CD4-positive, CD25-positive, alpha-beta regulatory T cell (primary cell): ENCODE measurements at places on chromosomes 5 and 9. TPM values are rescaled to one million over a fixed set of nuclear protein-coding genes. Genes with fewer than 3 reads are reported as not detected.
A peak's percentile ranks its signal among the peaks of the same experiment; 100 is the strongest.

Gene SPATA31D4
- total RNA-seq, result not detected

GRCh38 chr5:9188956-9189355 is 356.9 kb downstream of the SEMA5A start:
- H3K4me3 ChIP-seq, result no peak overlapping the region
- H3K27me3 ChIP-seq, result no peaks in the 10 kb centered on the region
- H3K36me3 ChIP-seq, result no peaks in the 10 kb centered on the region
- no peak overlapping the region for H3K27ac ChIP-seq

Gene DRD1
- total RNA-seq, result not detected

GRCh38 chr5:136629125-136629792 is 263.9 kb upstream of the TRPC7 start:
- H3K4me3 ChIP-seq, result no peak overlapping the region
- no peaks in the 10 kb centered on the region for H3K27me3 ChIP-seq
- H3K36me3 ChIP-seq, result no peaks in the 10 kb centered on the region
- no peak for DNase-seq

DNA sequence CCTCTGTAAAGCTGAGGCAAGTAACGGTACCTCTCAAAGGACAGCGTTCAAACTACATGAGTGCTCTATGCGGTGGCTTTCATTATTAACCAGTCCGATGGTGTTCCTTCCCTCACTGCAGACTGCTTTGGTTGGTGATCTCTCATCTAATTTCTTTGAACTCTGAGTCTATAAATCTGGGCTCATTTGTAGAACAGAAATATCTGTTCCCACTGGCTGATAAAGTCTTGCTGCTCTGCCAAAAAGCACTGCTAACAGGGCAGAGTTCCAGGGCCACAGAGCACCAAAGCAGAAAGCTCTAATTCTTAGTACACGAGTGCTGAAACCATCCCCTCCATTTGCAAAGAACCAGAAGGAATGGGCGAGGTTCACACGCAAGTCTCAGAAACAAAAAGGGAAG is 81.9 kb downstream of the MED27 start:
- DNase-seq, result no peak
- H3K27ac ChIP-seq, result no peak overlapping the region
- H3K4me1 ChIP-seq, result peaks cover 4% of the 10 kb centered on the region
- no peaks in the 10 kb centered on the region for H3K27me3 ChIP-seq

DNA sequence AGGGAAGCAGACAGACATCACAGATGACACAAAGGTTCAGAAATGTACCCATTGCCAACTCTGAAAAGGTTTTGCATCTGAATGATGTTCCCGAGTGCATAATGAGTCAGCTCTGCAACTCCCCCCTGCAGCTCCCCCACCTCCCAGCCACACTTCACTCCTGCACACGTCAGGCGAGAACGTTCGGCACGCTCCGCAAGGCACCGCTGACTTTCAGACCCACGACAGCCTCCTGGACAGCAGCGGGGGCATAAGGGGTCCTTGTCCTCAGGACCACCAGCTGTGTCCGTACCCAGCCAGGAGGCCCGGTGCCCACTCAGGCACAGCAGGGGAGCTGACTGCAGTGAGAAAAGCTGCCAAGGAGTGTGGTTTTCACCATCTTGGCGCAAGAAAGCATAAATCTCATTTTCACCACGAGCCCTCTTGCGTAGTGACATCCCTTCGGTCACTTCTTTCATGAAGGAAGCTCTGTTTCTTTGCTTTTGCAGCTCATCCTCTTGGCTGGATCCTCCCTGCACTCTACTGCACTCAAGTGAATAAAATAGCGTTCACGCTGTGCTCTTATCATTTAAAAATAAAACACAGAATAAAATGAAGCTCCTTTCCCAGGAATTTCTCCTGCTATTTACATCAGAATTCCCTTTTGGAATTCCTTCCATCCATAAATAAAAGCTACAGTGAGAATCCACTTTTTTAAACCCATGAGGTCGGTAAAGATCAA is 9.9 kb downstream of the GFPT2 start:
- H3K27ac ChIP-seq, result no peak overlapping the region
- H3K4me1 ChIP-seq, result no peaks in the 10 kb centered on the region
- no peaks in the 10 kb centered on the region for H3K36me3 ChIP-seq
- no peak for DNase-seq

DNA sequence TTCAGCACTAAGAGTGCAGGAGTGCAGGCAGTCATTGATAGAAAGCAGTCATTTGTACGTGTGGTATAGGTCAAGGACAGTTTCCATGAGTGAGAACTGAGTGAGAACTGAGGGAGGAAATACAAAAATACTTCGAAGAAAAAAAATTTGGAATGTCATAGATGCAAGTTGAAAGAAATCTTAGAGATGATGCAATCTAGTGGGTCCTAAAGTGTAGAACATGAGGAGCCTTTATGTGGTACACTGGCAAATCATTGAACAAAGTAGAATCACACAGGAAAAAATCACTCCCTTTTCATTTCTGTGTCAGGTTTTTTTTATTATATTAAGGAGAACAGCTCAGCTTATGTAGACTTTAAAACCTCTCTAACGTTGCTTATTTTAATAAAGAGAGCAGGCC is 26.4 kb upstream of the SLC1A1 start:
- no peak overlapping the region for H3K4me3 ChIP-seq
- no peaks in the 10 kb centered on the region for H3K4me1 ChIP-seq
- no peaks in the 10 kb centered on the region for H3K27me3 ChIP-seq
- DNase-seq, result no peak
- H3K36me3 ChIP-seq, result no peaks in the 10 kb centered on the region

GRCh38 chr5:159698322-159698721 is 218.0 kb upstream of the ADRA1B start:
- DNase-seq, result no peak
- no peaks in the 10 kb centered on the region for H3K4me1 ChIP-seq
- no peaks in the 10 kb centered on the region for H3K36me3 ChIP-seq
- no peak overlapping the region for H3K4me3 ChIP-seq
- H3K27ac ChIP-seq, result no peak overlapping the region

Gene KIF24
- 0.25 TPM for total RNA-seq

DNA sequence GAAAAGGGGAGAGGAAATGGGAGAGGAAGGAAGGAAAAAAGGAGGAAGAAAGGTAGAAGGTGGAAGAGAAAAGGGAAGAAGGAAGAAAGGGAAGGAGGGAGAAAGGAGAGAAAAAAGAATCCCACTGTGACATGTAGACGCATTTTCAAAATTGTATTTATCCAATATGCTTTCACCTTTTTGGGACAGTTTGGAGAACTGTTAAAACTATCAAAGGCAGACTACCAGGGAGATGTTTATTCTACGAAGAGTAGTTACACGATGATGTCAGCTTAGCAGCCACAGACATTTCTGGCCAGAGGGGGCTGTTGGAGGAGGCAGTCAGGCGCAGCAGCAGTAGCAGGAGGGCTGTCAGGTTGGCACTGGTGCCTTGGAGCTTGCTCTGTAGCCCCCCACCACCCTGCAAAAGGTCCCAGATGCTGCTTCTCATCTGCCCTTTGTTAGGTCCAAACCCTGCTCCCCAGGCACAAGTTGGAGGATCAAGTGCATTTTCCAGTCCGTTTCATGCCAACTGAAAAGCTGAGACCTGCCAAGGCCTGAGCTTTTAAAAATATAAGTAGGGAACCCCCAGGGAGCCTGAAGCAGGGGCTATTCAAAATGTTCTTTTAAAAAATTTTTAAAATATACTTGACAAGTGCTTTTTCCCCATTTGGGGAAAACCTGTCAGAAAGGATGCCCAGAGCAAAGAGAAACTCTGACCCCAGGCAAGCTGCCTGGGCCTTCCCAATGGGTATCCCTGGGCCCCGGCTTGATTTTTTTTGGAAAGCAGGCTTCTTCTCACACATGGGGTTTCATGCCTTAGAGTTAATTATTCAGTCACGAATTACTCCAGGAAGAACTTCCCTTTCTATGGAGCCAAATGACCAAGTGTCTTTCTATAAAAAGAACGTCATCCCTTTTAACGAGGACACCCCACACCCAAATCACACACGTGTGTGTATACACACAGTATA is 203.3 kb downstream of the SLIT3 start:
- no peak overlapping the region for H3K4me3 ChIP-seq
- no peak overlapping the region for H3K27ac ChIP-seq
- H3K27me3 ChIP-seq, result no peaks in the 10 kb centered on the region
- H3K4me1 ChIP-seq, result no peaks in the 10 kb centered on the region
- no peaks in the 10 kb centered on the region for H3K36me3 ChIP-seq
- no peak for DNase-seq

- no peak overlapping the region for H3K27ac ChIP-seq
- no peak for DNase-seq
- H3K27me3 ChIP-seq, result no peaks in the 10 kb centered on the region
- no peaks in the 10 kb centered on the region for H3K36me3 ChIP-seq
- no peaks in the 10 kb centered on the region for H3K4me1 ChIP-seq
Measured at GRCh38 chr5:181086026-181086883, 44.7 kb downstream of the OR2V1 start.

Gene SPARC
- total RNA-seq, result 34.6 TPM

DNA sequence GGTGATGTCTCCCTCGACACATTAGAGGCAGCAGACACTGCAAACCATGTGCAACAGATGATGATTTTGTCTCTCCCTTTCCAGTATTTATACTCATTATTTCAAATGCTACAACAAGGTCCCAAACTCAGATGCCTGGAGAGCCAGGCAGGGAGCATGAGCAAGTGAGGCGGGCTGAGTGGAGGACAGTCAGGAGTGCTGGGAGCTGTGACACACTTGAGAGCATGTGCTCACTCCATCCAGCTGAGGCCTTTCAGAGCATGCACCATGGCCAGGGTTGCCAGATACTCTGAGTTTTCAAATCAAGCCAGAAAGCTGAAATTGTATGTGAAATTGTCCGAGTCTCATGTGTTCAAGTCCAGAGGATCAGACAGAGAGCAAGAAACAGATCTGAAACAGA is 55.8 kb upstream of the SLC2A8 start:
- no peak for DNase-seq
- H3K4me3 ChIP-seq, result no peak overlapping the region
- H3K27me3 ChIP-seq, result no peaks in the 10 kb centered on the region
- no peaks in the 10 kb centered on the region for H3K4me1 ChIP-seq
- no peaks in the 10 kb centered on the region for H3K36me3 ChIP-seq
- no peak overlapping the region for H3K27ac ChIP-seq

DNA sequence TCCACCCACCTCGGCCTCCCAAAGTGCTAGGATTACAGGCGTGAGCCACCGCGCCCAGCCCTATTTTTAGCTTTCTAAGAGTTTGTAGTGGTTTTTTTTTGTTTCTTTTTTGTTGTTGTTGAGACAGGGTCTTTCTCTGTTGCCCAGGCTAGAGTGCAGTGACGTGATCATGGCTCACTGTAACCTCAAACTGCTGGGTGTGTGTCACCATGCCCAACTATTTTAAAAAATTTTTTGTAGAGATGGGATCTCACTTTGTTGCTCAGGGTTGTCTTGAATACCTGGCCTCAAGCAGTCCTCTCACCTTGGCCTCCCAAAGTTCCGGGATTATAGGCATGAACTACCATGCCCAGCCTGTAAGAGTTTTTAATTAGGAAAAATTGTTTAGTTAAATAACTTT is 145.3 kb upstream of the SH3GL2 start:
- H3K4me3 ChIP-seq, result no peak overlapping the region
- H3K27me3 ChIP-seq, result no peaks in the 10 kb centered on the region
- H3K4me1 ChIP-seq, result no peaks in the 10 kb centered on the region
- no peak for DNase-seq
- no peaks in the 10 kb centered on the region for H3K36me3 ChIP-seq

DNA sequence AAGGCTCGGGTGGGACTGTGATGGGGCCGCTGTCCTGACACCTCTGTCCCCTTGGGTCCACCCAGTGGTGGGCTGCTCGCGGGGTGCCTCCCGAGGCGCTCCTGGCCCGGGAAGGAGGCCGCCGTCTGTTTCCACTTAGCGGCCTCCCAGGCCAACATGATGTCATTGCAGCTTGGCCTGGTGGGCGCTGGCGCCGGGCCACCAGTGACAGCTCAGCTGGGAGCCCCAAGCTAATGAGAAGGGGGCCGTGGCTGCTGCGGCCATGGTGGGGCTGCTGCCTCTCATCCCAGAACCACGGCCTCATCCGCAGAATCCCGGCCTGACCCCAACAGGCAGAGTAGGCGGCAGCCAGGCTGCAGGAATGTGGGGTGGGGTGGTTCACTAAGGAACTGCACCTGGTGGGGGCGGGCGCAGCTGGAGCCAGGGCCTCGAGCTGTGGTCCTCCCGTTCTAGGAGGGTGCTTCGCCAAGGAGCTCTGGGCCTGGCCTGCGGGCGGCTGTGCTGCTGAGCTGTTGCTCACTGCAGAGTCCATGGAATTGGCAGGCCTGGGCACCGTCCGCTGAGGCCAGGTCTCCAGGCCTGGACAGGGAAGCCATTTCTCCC is 123.5 kb upstream of the COL5A1 start:
- H3K27ac ChIP-seq, result no peak overlapping the region
- H3K4me1 ChIP-seq, result no peaks in the 10 kb centered on the region
- no peaks in the 10 kb centered on the region for H3K36me3 ChIP-seq

DNA sequence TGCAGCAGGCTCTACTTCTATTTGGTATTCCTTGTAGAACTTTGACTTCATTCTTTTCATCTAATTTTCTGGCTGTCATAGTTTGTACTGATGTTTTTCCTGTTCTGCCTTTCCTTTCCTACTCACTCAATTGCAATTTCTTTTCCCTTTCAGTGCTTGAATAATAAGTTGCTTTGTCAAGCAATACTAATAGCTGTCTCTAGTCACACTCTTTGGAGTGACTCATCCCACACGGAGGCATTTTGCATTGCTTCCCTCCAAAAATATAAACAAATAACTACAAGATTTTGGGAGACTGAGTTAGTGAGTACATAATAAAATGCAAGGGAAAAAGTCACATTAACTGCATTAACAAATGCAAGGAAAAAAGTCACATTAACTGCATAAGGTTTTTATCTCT is 465.9 kb downstream of the CDH9 start:
- H3K27me3 ChIP-seq, result no peaks in the 10 kb centered on the region
- no peaks in the 10 kb centered on the region for H3K36me3 ChIP-seq
- DNase-seq, result no peak
- no peaks in the 10 kb centered on the region for H3K4me1 ChIP-seq

DNA sequence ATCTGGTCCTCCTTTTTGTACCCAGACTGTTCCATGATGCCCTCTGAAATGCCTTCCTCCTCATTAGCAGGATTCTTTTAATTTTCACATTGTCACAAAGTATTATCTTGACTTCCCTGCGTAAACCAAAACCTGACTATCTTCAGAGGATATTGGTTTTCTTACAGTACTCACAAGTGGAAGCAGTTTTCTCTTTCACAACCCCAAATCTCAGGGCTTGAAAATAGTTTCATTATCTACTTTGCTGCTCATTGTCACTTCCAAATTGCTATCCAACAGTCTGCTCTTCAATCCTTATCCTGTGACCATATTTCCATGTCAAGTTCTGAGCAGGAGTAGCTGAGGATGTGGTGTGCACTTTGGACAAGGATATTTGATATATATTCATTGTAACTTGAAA is 324.1 kb downstream of the FAM170A start:
- no peak overlapping the region for H3K4me3 ChIP-seq
- H3K27me3 ChIP-seq, result no peaks in the 10 kb centered on the region
- H3K4me1 ChIP-seq, result no peaks in the 10 kb centered on the region
- no peaks in the 10 kb centered on the region for H3K36me3 ChIP-seq

- no peaks in the 10 kb centered on the region for H3K36me3 ChIP-seq
- DNase-seq, result peak; percentile 74
- H3K4me3 ChIP-seq, result peak overlapping the region; percentile 72
- H3K27me3 ChIP-seq, result no peaks in the 10 kb centered on the region
- peak overlapping the region; percentile 96 for H3K27ac ChIP-seq
- H3K4me1 ChIP-seq, result peaks cover 34% of the 10 kb centered on the region
Measured at GRCh38 chr9:71769175-71770161, 1.2 kb upstream of the CEMIP2 start.

GRCh38 chr5:56693220-56693579 is 122.1 kb upstream of the MAP3K1 start:
- no peak overlapping the region for H3K4me3 ChIP-seq
- H3K27me3 ChIP-seq, result no peaks in the 10 kb centered on the region
- peak overlapping the region; percentile 61 for H3K27ac ChIP-seq
- no peak for DNase-seq

Gene FREM1
- total RNA-seq, result 0.67 TPM

Gene SOX30
- total RNA-seq, result not detected

Gene SLC2A8
- total RNA-seq, result 15.6 TPM
